Fibroblast of skin of right biceps (primary cell): ENCODE measurements at places on chromosomes 7 and 10.

GRCh38 chr10:79249186-79250121, 97.8 kb upstream of the PPIF start:
- DNase-seq = no peak

DNA sequence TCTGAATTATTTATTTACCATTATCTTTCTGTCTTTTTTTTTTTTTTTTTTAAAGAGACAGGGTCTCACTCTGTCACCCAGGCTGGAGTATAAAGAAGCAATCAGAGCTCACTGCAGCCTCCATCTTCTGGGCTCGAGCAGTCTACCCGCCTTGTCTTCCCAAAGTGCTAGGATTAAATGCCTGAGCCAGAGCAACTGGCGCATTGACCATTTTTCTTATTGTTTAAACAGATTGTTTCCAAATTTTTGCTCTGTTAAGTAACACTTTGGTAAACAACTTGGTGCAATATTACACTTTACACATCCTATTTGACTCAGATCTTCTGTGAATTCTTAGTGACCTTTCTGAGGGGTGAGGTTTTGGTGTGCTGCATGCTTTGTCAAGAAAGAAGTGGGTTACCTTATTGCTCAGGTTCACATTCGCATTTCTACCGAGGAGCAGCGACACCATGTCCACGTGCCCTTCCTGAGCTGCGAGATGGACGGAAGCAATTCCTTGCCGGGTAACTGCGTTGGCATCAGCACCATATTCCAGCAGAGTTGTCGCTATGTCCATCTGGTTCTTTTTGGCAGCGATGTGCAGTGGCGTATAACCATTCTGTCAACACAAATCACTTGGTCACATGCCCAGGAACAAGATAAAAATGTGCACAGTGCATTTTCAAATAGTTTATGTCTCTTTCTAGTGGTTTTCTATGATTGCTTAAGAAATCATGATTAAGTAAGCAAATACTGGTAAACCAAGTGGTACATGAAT, 203.2 kb downstream of the ANK3 start:
- no peak for DNase-seq

GRCh38 chr10:2225609-2226008, 488.3 kb upstream of the ADARB2 start:
- no peak for DNase-seq

DNA sequence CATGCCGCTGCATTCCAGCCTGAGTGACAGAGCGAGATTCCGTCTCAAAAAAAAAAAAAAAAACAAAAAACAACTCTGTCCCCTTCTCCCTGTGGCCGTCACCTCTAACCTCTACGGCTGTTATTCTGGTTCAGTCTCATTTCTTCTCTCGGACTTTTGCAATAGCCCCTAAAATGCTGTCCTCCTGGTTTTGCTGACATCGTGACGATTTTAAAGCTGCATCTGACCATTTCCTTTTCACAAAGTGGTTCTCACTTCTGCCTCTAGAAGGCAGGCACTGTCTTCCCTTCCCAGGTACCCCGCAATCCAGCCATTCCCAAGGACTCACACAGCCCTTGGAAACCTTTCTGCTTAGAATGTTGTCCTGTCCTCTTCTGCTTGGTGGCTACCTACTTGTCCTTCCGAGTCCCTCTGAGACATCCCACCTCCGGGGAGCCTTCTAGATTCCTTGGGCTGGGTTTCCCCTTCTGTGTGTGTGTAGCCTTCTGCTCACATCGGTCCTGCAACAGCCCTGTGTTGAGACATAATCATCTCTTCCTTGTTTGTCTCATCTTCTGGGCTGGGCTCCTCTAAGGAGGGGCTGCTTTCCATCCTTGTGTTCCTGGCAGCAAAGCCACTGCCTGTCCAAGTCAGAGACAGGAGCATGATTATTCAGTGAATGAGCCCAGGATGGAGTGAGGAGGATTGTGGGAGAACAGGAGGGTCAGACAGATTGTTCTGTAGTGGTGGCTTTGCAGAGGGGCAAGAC, 83.1 kb downstream of the GRK5 start:
- DNase-seq = no peak

GRCh38 chr10:61301575-61301974, 151.6 kb downstream of the TMEM26 start:
- DNase-seq = peak; percentile 5

DNA sequence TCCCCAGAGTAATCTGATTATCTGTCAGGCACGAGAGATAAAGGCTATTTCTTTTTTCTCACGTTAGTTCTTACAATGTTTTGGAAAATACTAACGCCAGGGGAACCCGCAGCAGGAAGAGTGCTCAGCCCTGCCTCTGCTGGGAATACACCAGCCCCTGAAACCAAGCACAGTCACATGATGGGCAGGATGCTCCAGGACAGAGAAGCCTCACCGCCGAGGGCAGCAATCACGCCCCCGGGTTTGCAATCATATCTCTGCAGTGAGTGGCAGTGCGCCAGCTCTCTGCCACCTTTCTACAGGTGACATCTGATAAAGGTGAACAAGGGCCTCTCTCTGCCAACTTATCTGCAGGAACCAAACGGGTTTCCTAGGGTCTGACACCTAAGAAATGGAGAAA, 39.8 kb downstream of the BRI3 start:
- DNase-seq = no peak

DNA sequence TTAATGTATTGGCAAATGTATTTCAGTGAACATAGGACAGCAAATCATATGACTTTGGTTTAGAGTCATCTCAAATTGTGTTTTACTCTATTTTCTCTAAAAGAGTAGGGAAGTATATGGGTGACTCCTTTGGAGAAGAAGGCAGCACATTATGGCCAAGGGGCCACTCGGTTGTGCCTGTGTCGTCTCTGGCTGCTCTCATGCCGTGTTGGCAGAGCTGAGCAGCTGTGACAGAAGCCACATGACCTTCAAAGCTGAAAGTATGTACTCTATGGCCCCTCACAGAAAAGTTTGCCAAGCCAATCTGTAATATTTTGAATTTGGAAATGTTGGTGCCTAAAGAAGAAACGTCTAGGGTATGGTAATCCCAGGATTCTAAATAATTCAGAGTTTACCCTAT, 47.5 kb downstream of the TASOR2 start:
- no peak for DNase-seq

DNA sequence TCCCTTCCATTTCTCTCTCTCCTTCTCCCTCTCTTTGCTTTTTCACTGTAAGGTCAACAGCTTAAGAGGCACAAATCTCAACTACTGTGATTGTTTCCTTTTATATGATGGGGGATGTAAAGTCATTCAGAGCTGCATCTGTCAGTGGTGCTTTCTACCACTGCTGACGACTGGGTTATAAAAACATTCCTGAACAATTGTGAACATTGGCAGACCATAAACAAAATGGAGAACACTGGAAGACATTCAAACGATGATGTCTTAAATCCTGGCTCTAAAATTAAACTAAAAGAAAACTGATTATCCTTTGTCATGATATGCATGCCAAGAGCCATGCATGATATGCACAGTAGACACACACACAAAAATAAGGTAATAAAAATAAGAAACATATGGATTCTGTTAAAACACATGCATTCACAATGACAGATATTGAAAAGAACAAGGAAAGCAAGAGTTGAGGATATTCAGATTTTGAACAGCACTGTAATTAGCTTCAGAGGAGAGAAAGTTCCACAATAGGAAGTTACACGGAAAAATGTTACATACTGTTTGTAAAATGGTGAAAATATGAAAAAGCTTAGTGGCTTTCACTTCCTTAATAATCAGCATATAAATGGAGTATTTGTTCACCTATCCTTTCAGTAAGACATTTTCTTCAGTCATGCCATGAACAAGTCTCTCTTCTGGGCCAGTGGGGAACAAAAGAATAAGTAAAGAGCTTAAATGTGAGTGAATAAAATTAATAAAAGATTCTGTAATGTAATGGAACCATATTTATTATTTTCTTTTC, 89.2 kb downstream of the RNLS start:
- DNase-seq = peak; percentile 81

GRCh38 chr10:77638321-77639101, 903 bp upstream of the KCNMA1 start:
- peak; percentile 61 for DNase-seq

GRCh38 chr7:85104432-85105205, 82.2 kb downstream of the SEMA3D start:
- peak; percentile 44 for DNase-seq

DNA sequence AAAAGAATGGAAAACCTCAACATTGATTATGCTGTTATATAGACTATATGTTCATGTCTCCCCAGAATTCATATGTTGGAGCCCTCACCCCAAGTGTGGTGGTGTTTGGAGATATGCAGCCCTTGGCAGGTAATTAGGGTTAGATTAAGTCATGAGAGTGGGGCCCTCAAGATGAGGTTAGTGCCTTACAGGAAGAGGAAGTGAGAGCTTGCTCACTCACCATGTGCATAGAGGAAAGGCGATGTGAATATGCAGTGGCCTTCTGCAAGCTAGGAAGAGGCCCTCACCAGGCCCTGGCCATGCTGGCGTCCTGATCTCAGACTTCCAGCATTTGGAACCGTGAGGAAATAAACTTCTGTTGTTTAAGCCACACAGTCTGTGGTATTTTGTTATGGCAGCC, 14.8 kb downstream of the ZNF33A start:
- no peak for DNase-seq

DNA sequence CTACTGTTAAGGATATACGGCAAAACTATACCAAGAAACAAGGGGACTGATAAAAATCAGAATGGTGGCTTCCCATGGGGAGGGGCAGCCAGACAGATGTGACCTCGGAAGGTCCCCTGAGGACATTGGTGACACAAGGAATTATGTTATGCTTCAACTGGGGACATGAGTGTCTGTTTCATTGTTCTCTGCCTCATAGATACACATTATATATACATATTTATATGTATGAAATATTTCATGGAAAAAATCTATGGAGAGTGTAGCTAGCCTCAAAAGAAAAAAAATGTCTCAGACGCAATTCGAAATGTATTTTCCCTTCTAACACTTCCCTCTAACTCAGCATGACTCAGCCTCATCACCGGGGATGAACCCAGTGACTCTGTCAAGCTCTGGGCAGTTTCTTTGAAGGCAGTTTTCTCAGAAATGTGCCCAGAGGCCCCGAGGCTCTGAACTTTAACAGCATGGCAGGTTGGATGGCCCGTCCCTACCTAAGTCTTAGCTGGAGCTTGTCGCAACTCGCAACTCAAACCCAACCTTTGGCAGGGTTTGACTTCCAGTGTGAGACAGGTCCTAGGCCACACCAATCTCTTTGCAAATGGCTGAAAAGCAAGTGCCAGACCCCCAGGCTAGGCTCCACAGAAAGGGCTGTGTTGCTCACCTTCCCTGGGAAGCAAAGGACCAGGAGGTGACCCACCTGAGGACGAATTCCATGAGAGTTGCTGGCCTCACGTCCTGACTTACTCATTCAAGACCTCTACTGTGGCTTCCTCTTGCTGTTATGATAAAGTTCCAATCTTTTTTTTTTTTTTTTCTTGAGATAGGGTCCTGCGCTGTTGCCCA, 86.9 kb downstream of the CARD11 start:
- DNase-seq = peak; percentile 45

GRCh38 chr10:111093741-111094380, 17.0 kb downstream of the ADRA2A start:
- DNase-seq = peak; percentile 37

DNA sequence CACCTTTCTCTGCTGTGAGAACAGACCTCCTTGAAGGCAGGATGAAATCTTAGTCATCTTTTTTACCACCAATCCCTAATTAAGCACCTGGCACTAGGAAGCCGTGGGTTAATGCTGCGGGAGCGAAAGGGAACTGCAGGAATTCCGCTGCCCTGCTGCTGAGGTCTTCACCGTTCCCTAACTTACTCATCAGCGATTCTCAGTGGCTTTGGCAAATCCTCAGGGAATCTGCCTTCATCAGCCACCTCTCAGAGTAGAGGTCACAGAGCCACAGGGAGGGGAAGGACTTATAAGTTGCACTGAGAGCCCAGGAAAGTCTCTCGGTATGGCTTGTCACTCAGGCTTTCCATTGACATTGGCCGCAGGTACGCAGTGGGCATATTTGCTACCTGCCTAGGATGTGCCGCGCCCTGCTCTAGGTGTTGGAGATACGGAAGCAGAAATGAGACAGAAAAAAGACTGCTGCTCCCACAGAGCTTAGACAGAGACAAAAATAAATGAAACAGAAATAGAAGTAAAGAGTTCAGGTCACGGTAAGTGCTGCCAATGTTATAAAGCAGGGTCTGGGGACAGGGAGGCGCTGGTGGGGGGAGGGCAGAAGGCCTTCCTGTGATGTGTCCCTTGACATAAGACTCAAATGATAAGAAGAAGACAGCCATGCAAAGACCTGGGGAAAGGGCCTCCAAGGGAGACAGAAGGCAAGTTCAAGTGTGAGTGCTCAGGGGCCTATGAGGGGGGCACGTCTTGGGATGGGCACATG, 72.6 kb upstream of the OPALIN start:
- DNase-seq = no peak

DNA sequence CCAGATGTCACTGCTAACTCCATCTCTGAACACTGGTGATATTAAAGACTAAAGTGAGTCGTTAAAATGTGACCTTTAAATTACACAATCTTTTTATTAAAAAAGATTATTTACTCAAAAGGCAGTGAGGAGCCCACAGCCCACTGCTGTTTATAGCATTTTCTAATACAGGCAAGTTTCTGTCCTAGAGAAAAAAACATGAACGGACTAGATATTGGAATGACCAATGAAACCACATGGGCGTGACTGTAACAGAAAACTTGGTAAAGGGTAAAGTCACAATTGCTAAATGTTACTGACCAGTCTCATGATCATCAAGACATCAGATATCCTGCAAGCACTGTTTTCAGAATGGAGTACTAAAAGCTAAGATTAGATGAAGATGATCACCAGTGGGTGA, 78.7 kb downstream of the FEZF1 start:
- DNase-seq = no peak

- no peak for DNase-seq
These were observed 1.2 kb downstream of the AHCYL2 start for GRCh38 chr7:129225931-129226572.

DNA sequence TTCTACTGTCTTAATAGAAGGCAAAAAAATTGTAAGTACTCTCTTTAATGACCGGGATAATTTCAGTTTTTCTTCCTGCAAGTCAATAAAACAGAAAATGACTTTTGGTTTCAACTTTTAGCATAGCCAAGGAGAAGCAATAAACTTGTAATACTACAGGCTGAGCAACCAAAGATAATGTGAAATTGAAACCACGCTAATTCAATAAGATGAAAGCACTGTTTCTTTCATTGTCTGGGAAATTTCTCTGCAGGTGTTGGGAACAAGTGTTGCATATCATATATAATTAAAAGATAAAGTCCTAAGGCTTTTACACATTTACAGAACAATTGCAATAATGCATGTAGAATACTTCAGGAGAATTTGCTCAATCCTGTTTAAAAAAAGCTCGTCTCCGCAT, 462.3 kb downstream of the PAXIP1 start:
- DNase-seq = no peak
